ENCODE measurements at places on chromosomes 12 and 14.

- no peak for DNase-seq
These were observed 234.8 kb upstream of the ATP2B1 start for GRCh38 chr12:89943463-89943862.

- peak; percentile 33 for DNase-seq
These were observed at the start of gene FBXW8 for GRCh38 chr12:116910645-116911451. FBXW8 (plus strand) TSS chr12:116910950; CDS start chr12:116911038, 88 bp downstream.

GRCh38 chr14:105167303-105168092, 1.1 kb downstream of the JAG2 start:
- no peak for DNase-seq

GRCh38 chr14:93005838-93006237, 82.9 kb downstream of the CHGA start:
- DNase-seq, result no peak

DNA sequence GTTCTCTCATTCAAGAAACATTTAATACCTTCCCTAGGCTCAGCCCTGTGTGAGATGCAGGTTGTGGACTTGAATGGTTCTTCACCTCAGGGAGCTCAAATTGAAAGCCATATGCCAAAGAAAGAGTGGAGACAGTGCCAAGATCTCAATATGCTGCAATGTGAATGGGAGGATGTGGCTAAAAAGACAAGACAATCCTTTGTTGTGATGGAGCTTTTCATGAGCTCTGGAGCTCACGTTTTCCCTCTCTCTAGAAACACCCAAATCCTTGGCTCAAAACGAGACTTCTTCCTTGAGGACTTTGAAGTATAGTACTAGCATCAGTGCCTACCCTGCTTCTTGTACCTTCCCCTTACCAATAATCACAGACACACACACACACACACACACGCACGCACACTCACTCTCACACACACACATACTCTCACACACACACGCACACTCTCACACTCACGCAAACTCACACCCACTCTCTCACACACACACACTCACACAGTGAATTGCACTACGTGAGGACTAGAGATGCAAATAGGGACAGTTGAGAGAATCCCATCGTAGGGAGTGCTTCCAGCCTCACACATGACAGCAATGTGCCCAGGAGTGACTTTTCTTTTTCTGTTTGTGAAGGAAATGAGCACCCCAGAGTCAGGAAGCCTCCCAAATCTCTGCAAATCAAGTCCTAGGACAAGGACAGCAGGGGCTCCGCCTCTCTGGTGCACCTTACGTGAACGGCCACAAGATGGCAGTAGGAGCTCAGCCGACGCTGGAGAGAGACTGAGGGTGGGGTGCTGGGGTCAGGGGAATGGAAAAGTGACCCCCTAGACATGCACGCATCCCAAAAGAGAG, 231.4 kb downstream of the PCNX1 start:
- DNase-seq, result peak; percentile 48

GRCh38 chr14:103194256-103195045, 71.2 kb downstream of the TNFAIP2 start:
- no peak for DNase-seq

- DNase-seq, result no peak
These were observed 20.9 kb upstream of the EIF2B2 start for GRCh38 chr14:74981833-74982232.

DNA sequence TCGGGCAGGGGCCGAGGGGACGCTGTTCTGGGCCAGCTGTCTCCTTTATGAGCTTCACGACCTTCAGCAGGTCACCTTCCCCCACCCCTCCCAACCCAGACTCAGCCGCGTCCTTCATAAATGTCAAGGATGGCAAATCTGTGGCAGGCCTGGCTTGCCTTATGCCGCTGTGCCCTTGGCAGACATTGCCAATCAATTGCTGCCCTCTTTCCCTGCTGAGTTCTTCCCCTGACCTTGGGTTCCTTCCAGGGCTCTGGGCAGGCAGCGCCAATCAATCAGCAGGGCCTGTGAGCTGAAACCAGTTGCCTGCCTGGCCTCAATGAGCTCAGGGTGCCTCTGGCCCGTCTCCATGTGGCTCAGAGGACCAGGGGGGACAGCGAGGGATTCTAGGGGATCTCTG, 7.7 kb downstream of the FAM222A start:
- DNase-seq, result no peak

GRCh38 chr12:124501827-124502226, 65.6 kb downstream of the NCOR2 start:
- DNase-seq, result no peak
